Epithelial cell of umbilical artery (primary cell): ENCODE measurements at places on chromosomes 2 and 18. TPM values are rescaled to one million over a fixed set of nuclear protein-coding genes. Genes with fewer than 3 reads are reported as not detected.

The OSR1 gene
- under 0.01 TPM in 1 of 2 replicates, not detected in the other for total RNA-seq

The CNGA3 gene
- total RNA-seq, result not detected in 2 replicates

The FAM228A gene
- not detected in 2 replicates for total RNA-seq

The BABAM2 gene
- total RNA-seq, result 7.5 and 12.5 TPM in 2 replicates

The FLACC1 gene
- under 0.01 and 0.61 TPM in 2 replicates for total RNA-seq

The RGPD4 gene
- not detected in 2 replicates for total RNA-seq

The ITPRIPL1 gene
- 1.6 and 3.0 TPM in 2 replicates for total RNA-seq

The SOCS6 gene
- 19.2 and 24.6 TPM in 2 replicates for total RNA-seq
